ENCODE measurements at places on chromosomes 16 and 17.
A peak's percentile ranks its signal among the peaks of the same experiment; 100 is the strongest.

DNA sequence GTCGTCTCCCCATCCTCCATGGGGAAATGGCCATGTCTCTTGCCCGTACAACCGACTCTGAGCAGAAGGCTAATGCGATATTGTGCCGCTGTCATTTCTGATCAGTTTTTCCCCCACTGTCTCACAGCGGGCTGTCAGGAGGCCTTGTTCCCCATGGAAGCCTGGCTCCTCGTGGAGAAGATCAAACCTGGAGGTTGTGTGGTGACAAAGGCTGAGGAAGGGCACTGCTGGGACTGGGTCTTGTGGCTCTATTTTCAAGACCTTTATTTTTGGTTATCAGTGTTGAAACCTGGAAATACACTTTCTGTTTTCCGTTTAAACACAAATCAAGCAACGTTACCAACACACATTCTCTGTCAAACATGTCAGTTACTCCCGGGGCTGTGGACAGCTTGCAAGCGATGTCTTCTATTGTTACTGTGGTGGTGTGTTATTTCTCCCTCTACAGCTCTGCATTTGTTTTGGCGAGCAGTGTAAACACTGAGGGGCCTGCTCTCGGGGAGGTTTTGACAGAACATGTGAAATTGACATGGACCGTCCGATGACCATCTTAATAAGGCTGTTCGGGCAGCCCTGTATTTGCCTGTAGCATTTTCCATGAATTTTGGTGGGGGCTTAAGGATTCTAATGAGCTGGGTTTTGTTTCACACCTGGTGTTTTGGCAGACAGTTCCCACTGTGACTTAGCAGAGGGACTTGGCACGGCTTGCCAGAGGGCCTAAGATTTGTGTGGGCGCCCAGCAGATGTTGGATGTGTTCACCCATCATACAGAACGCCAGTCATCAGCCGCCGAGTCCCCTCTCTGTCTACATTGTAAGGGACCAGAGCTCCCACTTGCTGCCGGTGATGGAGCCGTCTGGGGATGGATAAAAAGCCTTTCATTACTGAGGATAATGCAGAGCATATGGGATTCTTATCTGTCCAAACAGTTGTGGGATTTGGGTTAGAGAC, 12.5 kb downstream of the RBFOX1 start:
- DNase-seq, result no peak

- DNase-seq, result no peak
Observed at GRCh38 chr16:87733190-87733589, 32.6 kb downstream of the KLHDC4 start.

- DNase-seq, result peak; percentile 58
Observed at GRCh38 chr16:88022076-88023042, 71.1 kb downstream of the BANP start.

DNA sequence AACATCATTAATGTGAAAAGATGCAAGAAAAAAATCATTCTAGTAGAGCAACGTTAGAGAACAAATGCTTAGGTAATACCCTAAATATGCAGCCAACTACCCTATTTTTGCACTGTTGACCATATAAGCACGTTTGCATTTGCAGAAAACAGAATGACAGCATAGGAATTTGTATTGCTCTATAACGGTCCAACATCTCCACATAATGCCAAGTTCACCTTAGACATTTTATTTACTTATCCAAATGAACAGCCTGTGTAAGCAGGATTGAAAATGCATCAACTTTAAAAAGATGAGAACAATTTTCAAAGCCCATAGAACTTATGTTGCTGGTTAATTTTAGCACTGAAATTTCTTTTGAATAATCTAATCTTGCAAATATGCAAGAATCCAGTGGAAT, 19.1 kb upstream of the RSL1D1 start:
- DNase-seq, result no peak

- DNase-seq, result no peak
Observed at GRCh38 chr17:6908807-6909206, 77.3 kb upstream of the TEKT1 start.

DNA sequence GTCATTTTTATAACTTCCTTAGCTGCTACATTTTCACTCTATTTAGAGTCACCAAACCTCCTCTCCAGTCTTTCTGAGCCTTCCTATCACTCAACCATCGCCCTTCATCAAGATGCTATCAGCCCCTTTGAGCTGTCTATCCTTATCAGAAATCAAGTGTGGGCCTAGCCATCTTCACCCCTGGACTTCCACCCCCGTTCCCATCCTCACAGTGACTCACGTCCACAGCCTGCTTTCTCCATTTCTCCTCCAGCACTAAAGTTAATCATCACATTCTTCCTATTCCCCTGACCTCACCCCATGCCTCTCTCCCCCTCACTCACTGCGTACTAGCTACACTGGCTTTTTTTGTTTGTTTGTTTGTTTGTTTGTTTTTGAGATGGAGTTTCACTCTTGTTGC, 2.4 kb upstream of the TEKT3 start:
- no peak for DNase-seq

- DNase-seq, result no peak
Observed at GRCh38 chr17:9470171-9470570, 105.4 kb downstream of the STX8 start.

GRCh38 chr16:54055864-54056263, 230.7 kb downstream of the IRX3 start:
- DNase-seq, result no peak

GRCh38 chr17:37592291-37592690, 16.9 kb downstream of the SYNRG start:
- DNase-seq, result no peak

DNA sequence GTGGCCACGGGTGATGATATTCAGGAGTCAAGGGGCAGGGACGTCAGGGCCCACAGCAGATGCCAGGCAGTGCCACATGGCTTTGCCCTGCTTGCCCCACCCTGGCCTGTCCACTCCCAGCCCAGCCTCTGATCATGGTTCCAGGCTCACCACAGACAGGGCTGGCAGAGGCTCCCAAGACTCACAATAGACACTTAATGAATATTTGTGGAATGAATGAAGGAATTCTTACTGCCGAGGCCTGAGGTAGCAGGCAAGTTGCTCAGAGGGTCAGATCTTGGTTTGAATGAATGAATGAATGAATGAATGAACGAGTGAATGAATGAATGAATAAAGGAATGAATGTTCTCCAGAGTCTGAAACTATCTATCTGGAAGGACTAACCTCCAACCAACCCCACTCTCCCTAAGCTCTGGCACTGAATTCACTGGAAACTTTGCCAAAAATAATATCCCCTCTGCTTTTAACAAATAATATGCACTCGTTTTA, 60.9 kb downstream of the RAI1 start:
- no peak for DNase-seq

DNA sequence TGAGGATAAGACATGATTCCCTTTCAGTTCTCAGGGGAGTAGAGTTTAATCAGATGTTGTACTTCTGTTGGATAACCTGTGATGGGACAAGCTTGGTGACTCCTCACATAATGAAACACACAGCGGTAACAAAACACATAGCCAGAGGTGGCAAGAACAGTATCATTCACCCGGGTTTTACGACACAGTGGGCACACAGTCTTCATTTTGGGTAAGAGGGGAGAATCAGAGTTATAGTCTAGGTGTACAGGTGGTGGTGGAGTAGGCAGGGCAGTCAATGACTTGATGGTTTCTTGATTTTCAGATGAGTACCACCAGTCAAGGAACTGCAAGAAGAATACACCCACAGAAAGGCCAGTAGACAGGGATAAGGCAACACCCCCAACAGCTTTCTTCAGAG, 2.6 kb downstream of the PEX12 start:
- no peak for DNase-seq

DNA sequence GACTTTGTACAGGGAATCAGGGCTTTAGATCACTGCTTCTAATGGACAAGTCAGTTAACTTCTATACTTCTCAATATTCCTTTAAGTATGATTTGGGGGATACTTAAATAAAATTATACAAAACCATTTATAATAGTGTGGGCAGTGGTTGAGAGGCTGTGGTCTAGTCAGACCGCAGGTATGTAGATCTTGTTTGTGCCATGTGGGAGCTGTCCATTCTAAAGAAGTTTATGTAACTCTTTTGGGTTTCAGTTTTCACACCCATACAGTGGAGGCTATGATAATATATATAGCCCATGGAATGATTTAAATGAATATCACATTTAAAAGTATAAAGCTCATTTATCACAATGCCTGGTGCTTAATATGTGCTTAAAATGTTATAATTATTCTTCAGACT, 654.3 kb upstream of the KIF2B start:
- DNase-seq, result no peak

GRCh38 chr16:24022797-24023196, 187.0 kb downstream of the PRKCB start:
- DNase-seq, result no peak

DNA sequence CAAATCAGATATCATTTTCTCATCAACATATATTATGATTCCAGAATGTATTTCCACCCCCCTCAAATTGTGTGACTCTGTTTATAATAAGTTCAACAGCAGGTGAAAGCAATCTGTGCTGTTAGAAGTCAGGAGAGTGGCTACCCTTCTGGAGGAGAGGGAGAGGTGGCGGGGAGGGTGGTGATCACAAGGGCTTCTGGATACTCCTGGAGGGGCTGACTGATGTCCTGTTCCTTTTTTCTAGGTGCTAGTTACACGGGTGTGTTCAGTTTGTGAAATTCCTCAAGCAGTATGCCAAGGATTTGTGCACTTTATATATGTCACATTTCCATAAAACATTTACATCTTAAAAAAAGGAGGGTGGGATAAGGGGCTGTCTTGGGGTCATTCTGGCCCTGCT, 119.1 kb downstream of the IRF8 start:
- no peak for DNase-seq

GRCh38 chr17:29982991-29983653, 41.7 kb downstream of the EFCAB5 start:
- DNase-seq, result no peak

GRCh38 chr17:18961634-18962493, 9.9 kb downstream of the SLC5A10 start:
- DNase-seq, result peak; percentile 77
